ENCODE measurements at places on chromosomes 1 and 21.

GRCh38 chr1:2044510-2045319 lies 5.5 kb upstream of the PRKCZ start:
- peak; percentile 50 for DNase-seq

- DNase-seq: no peak
These were observed 43.5 kb downstream of the PRKAA2 start for GRCh38 chr1:56688522-56689026.

DNA sequence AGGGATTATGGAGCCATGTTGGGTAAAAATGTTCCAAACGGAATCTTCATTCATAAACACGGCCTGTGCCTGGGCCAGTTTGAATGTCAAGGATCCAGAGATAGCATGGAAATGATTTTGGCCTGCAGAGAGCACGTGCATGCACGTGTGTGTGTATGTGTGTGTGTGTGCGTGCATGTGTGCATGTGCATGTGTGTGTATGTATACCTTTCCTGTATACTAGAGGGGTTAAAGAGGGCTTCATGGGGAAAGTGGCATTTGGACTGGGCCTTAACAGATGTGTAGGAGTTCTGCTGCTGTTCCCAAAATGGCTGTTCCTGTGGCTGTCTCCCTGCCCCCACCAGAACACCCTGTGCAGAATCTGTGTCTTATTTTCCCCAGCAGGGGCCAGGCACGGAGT lies 21.7 kb downstream of the TTC39A start:
- DNase-seq: no peak

DNA sequence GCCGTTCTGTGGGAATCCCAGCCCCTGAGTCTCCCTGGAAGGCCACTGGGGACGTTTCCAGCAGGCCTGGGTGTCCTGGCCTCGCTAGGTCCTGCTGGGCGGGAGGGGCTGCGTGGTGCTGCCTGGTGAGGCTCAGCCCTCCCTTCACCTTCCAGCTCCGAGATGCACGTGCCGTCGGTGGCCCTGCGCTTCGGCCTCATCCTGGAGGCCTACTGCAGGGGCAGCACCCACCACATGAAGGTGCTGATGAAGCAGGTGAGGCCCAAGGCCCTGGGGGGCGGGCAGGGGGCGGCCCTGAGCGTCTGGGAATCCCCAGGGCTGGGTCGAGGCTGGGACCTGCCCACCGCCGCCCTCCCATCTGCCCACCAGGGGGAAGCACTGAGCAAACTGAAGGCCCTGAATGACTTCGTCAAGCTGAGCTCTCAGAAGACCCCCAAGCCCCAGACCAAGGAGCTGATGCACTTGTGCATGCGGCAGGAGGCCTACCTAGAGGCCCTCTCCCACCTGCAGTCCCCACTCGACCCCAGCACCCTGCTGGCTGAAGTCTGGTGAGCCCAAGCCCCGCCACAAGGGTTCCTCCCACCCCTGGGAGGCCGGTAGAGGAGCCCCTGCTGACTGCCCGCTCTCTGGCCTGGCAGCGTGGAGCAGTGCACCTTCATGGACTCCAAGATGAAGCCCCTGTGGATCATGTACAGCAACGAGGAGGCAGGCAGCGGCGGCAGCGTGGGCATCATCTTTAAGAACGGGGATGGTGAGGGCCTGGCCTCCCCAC lies 70.3 kb downstream of the PIK3CD start:
- no peak for DNase-seq

GRCh38 chr1:71623888-71624287 lies 543.1 kb upstream of the ZRANB2 start:
- no peak for DNase-seq

GRCh38 chr1:239457491-239458143 lies 71.2 kb downstream of the CHRM3 start:
- no peak for DNase-seq

DNA sequence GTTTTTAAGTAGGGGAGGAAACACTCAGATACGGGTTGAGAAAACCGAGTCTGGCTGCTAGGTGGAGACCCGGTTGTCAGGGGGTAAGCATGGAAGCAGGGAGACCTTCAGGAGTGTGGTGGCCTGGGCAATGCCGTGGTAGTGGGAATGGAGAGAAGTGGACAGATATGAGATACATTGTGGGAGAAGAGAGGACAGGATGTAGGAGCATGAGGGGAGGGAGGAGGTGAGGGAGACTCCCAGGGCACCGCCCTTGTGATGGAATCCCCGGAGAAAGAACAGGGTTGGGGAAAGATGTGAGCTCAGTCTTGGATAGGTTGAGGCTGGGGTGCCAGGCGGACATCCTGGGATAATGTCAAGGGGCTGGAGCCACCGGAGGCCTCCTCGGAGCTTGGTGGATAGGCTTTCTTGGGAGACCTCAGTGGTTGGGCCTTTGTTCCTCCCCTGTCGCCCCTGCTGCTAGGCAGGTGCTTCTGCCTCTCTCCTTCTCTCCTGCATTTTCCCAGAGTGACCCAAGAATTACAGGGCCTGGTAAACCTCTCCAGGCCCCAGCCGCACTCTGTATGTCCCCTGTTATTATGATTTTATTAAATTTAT lies 21.3 kb downstream of the ZNF362 start:
- DNase-seq: no peak

- DNase-seq: no peak
These were observed 19.9 kb downstream of the ABCA4 start for GRCh38 chr1:94100785-94101612.

DNA sequence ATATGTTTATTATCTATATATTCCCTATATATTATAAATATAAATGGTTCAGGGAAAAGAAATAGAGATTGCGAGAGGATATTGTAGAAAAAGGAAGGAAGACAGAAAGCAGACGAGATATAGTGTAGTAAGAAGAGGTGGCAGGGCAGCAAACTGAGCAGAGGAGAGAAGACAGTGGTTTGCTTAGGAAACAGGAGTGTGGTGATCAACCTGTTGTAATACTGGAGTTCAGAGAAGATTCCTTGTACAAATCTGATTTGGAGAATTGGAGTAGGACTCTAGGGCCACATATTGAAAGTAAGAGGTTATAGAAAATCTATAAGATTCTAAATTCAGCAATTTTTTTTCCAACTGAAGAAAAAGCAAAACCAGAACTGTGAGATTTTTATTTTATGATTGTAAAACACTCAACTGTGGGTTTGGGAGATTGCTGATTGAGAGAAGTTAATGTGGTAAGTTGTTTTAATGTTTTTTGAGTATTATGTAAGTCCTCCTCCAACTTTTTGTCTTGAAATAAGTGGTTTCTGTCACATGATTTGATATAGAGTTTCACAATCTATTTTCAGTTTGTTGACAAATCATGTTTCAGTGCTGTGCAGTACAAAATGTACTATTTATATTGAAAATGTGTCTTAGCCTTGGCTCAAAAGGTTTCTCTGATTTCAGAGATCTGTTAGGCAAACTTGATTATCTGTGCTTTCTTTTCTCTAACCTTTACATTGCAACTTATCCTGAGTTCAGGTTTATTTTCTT lies 9.6 kb upstream of the AMY2B start:
- DNase-seq: peak; percentile 74

DNA sequence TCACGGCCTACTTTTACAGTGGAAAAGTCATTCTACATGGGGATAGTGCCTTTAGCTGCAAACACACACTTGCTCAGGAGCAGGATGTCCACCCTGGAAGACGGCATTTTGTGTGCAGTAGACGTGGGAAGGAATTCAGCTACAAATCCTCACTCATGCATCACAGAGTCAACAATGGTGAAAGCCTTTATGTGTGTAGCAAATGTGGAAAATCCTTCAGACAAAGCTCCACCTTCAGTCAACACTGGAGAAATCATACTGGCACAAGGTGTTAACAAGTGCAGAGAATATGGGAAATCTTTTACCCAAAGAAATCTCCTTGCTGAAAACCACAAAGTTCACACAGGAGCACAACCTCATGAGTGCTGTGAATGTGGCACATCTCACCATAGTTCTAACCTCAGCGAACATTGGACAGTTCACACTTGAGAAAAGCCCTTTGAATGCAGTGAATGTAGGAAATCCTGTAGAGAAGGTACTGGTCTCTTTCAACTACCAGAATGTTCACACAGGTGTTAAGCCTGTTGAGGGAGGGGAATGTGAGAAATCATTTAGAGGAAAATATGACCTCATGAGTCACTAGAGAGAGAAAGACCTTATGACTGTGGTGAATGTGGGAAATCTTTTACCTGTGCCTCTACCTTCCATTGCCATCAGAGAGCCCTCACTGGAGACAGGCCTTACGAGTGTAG lies 101.8 kb downstream of the PTGS2 start:
- DNase-seq: no peak

GRCh38 chr1:44820328-44821239 lies 12.3 kb downstream of the BTBD19 start:
- DNase-seq: no peak

All from HL-60 (cell line).